A172 (cell line): ENCODE measurements at places on chromosomes 4 and X. TPM values are rescaled to one million over a fixed set of nuclear protein-coding genes. Genes with fewer than 3 reads are reported as not detected.

The APELA gene
- total RNA-seq, result not detected in 2 replicates

GRCh38 chrX:16386126-16386525, 218.8 kb downstream of the MAGEB17 start:
- no peak for DNase-seq

- peak; percentile 14 for DNase-seq
Measured at GRCh38 chr4:2534904-2535375, 1.5 kb upstream of the FAM193A start.

DNA sequence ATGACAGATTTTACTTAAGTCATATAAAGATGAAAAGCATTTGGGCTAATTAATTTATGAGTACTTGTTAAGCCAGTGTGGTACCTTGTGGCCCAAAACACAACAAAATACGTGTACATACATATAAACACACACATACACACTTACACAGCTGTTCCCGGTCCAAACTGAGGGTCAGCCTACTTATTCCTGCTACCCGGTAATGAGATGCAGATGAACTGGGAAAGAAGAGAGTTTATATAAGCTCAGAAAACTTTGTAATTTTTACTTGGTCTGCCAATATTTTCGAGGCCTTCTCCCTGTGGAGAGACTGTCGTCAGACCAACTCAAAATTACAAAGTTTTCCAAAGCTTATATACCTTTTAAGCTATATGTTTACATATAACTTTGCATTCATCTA, 25.8 kb upstream of the PBDC1 start:
- DNase-seq, result no peak

The MAGED4 gene
- 6.9 and 12.0 TPM in 2 replicates for total RNA-seq

- DNase-seq, result peak; percentile 28
Measured at GRCh38 chrX:149472625-149473024, 32.5 kb downstream of the IDS start.

The SSX2 gene
- not detected in 2 replicates for total RNA-seq
